Kidney capillary endothelial cell (primary cell): ENCODE measurements at places on chromosomes 3 and 15.

GRCh38 chr15:42604894-42605744, 29.7 kb downstream of the STARD9 start:
- peak; percentile 67 for DNase-seq

DNA sequence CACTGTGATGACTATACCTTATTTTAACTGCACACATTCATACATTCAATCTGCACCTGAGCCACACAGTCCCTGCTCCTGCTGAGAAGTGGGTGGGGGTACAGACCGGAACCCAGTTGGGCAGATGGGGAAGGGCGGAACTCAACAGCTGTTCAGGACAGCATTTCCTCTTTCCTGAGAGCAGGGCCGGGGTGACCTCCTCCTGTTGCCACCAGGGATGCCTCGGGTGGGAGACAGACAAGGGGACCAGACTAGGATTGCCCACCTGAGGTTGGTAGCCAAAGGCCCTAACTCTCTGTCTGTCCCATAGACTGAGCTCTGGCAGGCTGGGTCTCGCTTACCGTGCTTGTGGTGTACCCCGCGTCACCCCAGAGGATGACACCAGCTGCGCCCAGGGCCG, 3.9 kb downstream of the HYAL2 start:
- DNase-seq, result no peak

GRCh38 chr3:106573605-106574004, 704.8 kb upstream of the CBLB start:
- DNase-seq, result no peak

GRCh38 chr3:15439476-15439875, 12.1 kb downstream of the EAF1 start:
- no peak for DNase-seq

DNA sequence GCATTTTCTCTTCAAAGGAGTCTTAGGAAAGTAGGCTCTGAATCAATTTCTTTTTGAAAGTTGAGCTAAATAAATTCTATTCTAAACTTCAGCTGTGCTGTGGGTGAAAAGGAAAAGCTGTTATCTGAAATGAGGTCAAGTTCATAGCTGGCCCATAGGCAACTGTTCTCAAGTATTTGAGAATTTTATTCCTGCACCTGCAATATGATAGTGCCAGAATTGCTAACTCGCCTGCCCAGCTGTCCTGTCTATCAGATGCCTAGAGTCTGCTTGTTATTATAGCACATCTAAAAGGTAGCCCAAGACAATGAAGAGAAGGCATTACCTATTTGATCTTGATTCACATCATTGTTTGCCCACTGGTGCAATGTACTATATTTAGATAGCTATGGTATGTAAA, 798.7 kb downstream of the DIPK2A start:
- no peak for DNase-seq

DNA sequence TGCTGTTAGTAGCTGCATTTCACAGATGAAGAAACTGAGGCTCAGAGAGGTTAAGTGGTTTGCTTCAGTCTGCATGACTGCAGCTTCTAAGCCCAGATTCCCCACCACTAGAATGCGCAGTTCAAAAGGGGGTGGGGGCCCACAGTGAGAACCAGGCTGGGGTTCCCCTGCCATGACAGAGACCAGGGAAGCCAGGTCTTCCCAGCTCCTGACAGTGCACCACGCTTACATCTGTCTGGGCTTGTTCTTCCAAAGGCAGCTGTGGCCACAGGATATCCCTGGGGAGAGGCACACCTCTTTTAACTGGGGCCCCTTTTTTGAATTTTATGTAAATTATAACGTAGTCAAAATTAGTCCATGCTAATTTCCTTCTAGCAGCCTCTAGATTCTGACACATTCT, 5.3 kb downstream of the PLEKHO2 start:
- no peak for DNase-seq
